ENCODE measurements at places on chromosomes 3 and 15.

DNA sequence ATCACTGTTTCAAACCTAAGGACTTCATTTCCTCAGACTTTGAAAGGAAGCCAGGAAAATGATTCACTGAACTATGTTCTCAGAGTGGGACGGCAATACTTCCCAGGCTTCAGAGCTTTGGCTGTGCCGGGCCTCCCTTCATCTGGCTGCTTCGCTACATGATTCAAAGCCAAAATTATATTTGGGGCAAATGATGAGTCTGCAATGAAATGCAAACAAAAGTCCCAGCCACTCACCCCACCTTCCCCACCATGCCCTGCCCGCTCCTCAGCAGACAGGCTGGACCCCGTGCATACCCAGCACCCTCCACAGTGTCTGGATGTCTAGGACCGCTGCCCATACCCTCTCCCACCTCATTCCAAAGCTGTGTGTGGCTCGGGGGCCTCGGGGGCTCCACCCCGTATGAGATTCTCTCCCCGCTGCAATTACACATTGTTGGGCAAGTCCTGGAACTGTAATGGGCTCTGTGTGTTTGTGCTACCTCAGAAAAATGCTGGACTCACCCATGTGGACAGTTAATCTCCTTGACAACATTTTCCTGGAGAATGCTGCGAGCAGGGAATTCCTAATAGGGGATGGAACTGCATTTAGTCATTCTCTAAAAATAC is 32.2 kb downstream of the ATP10A start:
- DNase-seq = no peak

GRCh38 chr3:149879872-149880271 is 66.9 kb downstream of the RNF13 start:
- DNase-seq = peak; percentile 7

DNA sequence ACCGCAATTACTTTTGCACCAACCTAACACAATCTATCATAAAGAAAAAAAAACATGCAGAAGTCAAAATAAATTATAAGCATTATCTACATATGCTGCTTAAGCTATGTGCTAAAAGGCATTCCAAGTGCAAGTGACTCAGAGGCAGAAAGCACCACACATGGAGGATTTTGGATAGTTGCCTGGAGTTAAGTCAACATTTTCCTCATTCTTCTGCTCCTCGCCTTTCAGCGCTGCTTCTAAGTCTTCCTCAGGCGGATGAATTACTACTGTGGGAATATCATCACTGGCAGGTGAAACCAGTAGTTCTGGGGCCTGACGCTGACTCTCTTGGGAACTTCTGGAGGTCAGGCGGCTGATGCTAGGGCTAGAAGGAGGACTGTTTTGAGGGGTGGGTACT is 53.1 kb downstream of the SLC4A7 start:
- DNase-seq = no peak

GRCh38 chr3:73249047-73249446 is 187.6 kb downstream of the EBLN2 start:
- DNase-seq = no peak

- no peak for DNase-seq
These were observed 39.6 kb upstream of the SECISBP2L start for GRCh38 chr15:49085696-49086459.

- no peak for DNase-seq
These were observed 241.2 kb downstream of the PYDC2 start for GRCh38 chr3:191702121-191702520.

GRCh38 chr3:151879037-151879436 is 5.6 kb downstream of the SUCNR1 start:
- no peak for DNase-seq

DNA sequence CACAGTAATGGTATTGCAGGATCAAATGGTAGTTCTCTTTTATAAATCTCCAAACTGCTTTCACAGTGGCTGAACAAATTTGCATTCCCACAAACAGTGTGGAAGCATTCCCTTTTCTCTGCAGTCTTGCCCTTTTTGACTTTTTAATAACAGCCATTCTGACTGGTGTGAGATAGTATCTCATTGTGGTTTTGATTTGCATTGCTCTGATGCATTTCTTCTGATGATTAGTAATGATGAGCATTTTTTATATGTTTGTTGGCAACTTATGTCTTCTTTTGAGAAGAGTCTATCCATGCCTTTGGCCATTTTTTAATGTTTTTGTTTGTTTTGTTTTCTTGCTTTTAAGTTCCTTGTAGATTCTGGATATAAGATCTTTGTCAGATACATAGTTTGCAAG is 316.1 kb upstream of the TMCO5A start:
- DNase-seq = no peak

All from activated naive CD4-positive, alpha-beta T cell treated with Interleukin-2 at 50 U/mL for 16 hours (primary cell).